ENCODE measurements at places on chromosomes 6 and 20.
A peak's percentile ranks its signal among the peaks of the same experiment; 100 is the strongest.

DNA sequence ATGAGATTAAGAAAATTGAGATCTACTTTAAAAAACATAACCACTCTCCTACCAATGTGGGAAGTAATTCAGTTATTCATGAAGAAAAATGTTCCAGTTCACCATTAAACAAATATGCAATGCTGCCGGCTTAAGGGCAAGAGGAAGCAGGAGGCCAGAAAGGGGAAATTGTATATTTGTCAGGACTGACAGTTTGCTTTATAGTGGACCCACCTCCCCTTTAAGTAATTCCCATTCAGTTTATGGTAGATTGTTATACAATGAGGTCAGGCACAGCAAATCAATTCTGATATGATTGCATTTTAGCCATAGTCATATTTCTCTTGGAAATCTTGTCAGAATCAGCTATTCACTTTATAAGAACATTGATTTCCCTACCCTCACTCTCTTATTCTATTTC is 547.8 kb downstream of the FRK start:
- no peak for DNase-seq

DNA sequence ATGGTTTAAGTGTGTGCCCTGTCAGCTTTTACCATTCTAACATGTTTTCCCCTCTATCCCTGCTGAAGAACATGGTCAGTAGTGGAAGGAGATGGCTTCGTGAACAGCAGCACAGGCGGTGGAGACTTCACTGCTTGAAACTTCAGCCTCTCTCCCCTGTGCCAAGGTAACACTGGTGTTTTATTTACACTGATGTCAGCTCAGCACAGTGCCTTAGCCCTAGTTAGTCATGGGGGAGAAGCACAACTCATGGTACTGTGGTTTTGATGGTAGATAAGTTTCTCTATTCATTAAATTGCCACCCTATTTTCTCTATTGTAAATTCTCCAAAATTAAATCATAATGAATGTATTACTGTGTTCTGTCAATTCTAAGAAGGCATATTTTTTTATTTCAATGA is 56.6 kb downstream of the MTHFD1L start:
- no peak for DNase-seq

DNA sequence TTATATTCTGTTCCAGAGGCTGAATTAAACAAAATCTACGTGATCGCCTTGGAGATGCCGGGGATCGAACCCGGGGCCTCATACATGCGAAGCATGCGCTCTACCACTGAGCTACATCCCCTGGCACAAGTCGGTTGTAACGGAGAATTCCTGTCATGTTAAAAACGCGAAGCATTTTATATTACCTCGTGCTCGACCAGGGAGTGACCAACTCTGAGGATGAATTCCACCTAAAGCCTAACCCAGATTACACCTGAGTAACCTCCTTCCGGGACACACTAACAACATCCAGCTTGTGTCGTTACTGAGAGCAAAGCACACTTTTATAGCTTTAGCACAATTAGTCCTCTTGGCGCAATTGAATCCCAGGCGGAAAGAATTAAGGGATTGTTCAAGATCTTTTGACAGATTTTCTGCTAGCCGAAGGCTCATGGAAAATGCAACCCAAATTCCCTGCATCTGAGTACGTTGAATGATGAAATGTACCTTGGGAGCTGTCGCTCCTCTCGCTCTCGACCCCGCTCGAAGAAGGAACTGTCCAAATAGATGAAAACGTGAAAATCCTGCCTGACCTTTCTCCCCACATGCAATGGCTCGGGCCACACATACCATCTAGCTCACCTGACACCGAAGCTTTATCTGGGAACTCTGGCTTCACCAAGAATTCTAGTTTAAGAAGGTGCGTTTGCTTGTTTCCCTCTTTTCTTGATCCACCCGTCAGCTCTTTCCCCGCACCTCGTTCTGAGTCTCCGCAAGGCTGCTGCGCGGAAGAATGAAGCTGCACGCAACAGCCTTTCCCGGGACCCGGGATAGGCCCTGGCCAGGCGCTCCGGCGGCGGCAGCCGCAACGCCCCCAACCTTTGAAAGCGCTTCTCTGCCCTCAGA is 148.3 kb downstream of the GPX5 start:
- DNase-seq: peak; percentile 89

GRCh38 chr6:114301596-114302219 is 41.1 kb downstream of the HS3ST5 start:
- DNase-seq: peak; percentile 9

All from NCI-H524 (cell line).